ENCODE measurements at places on chromosomes 13 and 19.

DNA sequence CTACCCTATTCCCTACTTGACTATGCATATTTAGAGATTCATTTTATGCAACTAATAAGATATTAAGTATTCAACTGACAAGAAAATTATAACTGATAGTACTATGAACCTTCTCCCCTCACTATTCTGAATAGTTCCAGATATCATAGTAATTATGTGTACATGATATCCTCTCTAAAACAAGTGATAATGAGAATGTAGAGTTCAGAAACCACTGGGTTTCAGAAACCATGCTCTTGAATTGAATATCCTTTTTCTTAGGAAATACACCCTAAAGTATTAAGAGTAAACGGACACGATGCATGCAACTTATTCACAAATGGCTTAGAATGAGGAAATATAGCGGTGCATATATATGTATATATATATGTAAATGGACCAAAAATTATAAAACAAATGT lies 160.9 kb downstream of the TBC1D4 start:
- no peaks in the 10 kb centered on the region for H3K27me3 ChIP-seq
- H3K4me1 ChIP-seq = peaks cover 82% of the 10 kb centered on the region
- no peak for DNase-seq
- peak overlapping the region; percentile 80 for H3K4me3 ChIP-seq
- peaks cover 6% of the 10 kb centered on the region for H3K36me3 ChIP-seq

- no peaks in the 10 kb centered on the region for H3K4me1 ChIP-seq
- peaks cover 20% of the 10 kb centered on the region for H3K36me3 ChIP-seq
- no peak overlapping the region for H3K4me3 ChIP-seq
- no peaks in the 10 kb centered on the region for H3K27me3 ChIP-seq
- no peak for DNase-seq
These were observed 33.7 kb upstream of the TEX29 start for GRCh38 chr13:111286749-111287148.

DNA sequence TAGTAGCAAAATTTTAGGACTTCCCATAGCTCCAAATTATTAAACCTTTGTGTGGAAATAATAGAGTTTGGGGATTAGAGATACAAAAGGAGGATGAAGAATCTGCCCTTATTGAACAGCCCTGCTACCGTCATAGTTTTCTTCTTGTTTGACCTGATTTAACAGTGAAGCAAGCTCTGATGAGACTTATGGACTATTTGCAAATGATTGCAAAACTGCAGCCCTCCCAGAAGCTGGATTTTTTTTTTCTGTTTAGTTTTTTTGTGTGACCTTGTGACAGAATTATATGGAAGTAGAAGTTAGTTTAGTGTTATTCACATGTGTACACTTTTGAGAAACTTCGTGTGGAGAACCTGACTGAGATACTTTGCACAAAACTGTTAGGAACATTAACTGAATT lies 267.8 kb downstream of the KCNRG start:
- H3K4me1 ChIP-seq = no peaks in the 10 kb centered on the region
- H3K27ac ChIP-seq = no peak overlapping the region
- H3K4me3 ChIP-seq = no peak overlapping the region
- H3K27me3 ChIP-seq = peaks cover 13% of the 10 kb centered on the region
- peaks cover 3% of the 10 kb centered on the region for H3K36me3 ChIP-seq
- DNase-seq = no peak

- no peaks in the 10 kb centered on the region for H3K27me3 ChIP-seq
- peak overlapping the region; percentile 12 for H3K4me3 ChIP-seq
- H3K27ac ChIP-seq = peak overlapping the region; percentile 7
- peaks cover 51% of the 10 kb centered on the region for H3K4me1 ChIP-seq
These were observed 3.9 kb upstream of the GSK3A start for GRCh38 chr19:42246143-42246921.
